ENCODE measurements at places on chromosomes 4 and X.

- DNase-seq, result no peak
Observed at GRCh38 chr4:28082686-28083390, 1222.2 kb downstream of the STIM2 start.

GRCh38 chr4:23232987-23233386 lies 540.2 kb downstream of the GBA3 start:
- no peak for DNase-seq

GRCh38 chr4:119731146-119731742 lies 102.6 kb upstream of the PDE5A start:
- DNase-seq, result no peak

- DNase-seq, result no peak
Observed at GRCh38 chr4:25861280-25861950, 1.4 kb downstream of the SEL1L3 start.

DNA sequence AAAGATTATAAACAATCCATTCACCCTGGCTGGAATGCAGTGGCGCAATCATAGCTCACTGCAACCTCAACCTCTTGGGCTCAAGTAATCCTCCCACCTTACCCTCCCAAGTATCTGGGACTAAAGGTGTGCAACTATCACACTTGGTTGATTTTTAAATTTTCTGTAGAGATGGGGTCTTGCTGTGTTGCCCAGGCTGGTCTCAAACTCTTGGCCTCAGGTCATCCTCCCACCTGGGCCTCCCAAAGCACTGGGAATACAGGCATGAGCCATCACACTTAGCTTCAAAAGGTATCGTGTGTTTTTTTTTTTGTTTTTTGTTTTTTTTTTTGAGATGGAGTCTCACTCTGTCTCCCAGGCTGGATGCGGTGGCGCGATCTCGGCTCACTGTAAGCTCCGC lies 71.5 kb downstream of the FRYL start:
- no peak for DNase-seq

DNA sequence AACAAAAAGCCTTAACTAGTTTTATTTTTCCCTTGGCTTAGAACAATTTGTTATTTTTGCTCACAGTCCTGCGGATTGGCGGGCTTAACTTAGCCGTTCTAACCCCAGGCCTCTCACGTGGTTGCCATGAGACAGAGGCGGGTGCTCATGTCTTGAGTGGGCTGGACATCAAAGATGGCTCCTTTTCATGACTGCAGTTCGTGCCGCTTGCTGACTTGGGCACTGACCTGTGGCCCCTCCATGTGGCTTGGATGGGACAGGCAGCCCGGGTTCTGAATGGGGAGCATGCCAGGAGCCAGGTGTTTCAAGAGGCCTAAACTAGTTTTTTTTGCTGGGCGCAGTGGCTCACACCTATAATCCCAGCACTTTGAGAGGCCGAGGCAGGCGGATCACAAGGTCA lies 40.7 kb downstream of the CDS1 start:
- DNase-seq, result no peak

GRCh38 chr4:107068116-107068515 lies 32.0 kb upstream of the DKK2 start:
- no peak for DNase-seq

DNA sequence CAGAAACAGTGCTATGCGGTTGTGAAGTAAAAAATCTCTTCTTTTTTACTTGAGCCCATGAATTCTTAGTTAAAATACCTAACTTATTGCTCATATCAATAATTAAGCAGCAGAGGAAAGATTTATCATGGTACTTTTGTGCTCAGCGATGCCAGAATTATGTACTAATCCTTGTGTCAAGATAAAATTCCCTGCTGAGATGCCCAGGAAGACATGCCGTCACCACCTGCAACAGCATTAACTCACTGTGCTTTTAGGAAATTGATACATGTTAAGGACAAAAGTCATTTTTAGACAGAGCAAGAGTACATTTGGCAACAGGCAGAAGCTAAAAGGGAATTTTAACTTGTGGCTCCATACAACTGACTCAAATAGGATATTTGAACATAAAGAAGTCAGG lies 138.9 kb downstream of the NPNT start:
- no peak for DNase-seq

DNA sequence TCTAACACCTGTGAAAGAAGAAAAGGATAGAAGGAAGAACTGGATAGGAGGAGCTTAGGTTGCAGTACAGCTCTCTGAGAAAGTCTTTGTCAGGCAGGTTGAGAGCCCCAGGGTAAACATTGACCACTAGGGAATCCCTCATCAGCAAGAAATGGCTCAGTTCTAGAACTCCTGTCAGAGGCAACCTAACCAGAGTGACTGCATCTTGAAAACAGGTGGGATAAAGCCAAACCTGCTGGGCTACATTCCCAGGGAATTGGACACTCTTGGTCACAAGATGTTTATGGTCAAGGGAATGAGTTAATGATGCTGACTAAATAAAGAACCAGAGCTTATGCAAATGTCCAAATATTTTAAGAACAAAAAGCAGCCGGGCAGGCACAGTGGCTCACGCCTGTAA lies 108.3 kb upstream of the MED14 start:
- no peak for DNase-seq

DNA sequence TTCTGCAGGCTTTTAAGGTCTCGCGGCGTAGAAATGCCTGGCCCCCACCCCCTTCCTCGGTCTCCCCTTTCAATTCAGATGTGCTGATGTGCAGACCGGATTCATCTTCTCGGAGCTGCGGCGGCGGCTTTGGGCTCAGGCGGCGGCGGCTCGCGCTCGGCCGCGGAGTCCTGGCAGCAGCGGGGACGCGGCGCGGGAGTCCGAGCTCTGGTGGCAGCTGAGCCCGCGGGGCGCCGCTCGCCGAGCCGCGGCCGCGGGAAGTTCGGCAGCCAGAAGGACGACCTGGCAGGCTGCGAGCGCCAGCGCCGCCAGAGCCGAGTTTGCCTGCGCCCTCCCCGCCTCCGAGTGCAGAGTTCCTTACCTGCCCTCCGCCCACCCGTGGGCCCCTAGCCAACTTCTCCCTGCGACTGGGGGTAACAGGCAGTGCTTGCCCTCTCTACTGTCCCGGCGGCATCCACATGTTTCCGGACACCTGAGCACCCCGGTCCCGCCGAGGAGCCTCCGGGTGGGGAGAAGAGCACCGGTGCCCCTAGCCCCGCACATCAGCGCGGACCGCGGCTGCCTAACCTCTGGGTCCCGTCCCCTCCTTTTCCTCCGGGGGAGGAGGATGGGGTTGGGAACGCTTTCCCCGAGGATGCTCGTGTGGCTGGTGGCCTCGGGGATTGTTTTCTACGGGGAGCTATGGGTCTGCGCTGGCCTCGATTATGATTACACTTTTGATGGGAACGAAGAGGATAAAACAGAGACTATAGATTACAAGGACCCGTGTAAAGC lies 448 bp downstream of the TLL1 start:
- no peak for DNase-seq

DNA sequence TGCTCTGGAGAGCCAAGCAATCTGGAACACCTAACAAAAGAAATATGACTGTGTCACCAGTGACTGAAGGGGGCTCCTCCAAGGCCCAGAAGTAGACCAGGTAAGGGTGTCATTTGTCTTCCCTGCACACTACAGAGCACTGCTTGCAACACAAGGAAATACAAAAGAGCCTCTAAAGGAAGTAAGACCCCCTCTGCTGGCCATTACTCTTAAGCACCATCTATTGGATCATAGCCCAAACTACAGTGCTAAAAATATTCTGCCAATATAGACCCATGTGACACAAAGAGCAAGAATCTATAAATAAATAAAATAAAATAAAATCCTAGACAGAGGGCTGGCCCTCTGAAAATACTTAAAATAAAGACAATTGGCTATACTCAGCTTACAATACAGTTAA lies 528.7 kb downstream of the TMA16 start:
- no peak for DNase-seq

GRCh38 chr4:150078041-150078578 lies at the start of gene DCLK2:
Gene DCLK2 (plus strand): TSS chr4:150078445. CDS start chr4:150079028, 583 bp downstream.
- DNase-seq, result no peak

DNA sequence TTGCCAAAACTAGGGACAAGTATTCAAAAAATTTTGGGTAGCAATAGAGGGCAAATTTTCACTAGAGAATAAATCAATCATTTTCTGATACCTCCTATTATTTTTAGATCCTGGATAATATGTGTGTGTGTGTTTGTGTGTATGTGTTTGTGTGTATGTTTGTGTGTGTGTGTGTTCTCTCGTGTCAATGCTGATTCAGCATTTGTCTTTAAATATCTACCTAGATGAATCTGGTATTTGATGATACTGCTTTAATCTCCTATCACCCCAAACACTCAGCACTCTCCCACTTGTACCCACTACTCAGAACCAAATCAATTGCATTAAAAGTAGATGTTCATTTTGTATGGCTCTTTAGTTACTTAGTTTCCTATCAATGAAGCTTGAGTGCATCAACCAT lies 101.3 kb upstream of the NPFFR2 start:
- DNase-seq, result no peak

DNA sequence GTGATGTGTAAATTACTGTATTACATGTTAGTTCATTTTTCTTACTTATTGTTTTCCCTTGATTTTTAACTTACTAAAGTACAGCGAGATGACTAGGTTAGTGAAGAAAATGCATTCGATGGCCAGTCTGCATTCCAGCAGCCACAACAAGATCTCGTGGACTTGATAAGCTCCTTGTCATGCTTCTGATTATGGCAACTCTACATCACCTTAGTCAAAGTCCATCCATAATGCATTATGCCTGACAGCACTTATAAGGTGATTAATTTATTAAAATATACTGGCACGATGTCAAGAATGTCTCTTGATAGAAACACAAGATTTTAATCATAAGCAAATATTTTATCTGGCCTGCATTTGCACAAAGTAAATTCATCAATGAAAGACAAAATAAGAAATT lies 109.9 kb upstream of the NAP1L5 start:
- no peak for DNase-seq

- DNase-seq, result no peak
Observed at GRCh38 chr4:99028187-99028586, 32.7 kb downstream of the METAP1 start.

DNA sequence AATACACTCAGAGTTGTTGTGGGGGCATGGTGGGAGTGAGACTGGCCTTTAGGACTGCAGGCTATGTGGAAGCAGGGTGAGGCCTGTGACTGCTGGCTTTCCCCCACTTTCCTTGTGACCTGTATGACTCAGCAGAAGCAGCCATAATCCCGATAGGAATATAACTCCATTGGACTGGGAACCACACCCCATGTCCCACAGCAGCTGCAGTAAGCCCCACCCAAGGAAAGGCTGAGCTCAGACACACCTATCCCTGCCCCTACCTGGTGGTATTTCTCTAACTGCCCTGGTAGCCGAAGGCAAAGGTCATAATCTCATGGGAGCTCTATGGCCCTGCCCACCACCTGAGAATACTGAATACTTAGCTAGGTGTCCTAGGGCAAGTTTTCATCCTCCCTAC lies 169.3 kb downstream of the GC start:
- DNase-seq, result no peak

DNA sequence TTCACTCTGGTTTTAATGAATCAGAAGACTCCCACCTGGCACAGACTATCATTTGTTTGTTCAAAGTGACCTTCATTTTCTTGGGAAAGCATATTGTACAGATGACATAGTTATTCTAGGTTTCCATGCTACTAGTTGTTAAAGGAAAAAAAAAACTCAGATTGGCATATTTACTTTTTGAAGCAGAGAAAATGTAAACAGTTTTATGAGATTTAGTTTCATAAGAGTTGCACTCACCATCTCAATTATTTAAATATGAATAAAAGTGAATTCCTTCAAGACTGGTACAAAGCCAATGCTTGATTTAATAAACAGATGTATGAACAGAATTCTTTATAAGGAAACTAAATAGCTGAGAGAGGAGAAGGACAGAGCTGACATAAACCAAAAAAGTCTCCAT lies 280.3 kb upstream of the UGT8 start:
- DNase-seq, result no peak

DNA sequence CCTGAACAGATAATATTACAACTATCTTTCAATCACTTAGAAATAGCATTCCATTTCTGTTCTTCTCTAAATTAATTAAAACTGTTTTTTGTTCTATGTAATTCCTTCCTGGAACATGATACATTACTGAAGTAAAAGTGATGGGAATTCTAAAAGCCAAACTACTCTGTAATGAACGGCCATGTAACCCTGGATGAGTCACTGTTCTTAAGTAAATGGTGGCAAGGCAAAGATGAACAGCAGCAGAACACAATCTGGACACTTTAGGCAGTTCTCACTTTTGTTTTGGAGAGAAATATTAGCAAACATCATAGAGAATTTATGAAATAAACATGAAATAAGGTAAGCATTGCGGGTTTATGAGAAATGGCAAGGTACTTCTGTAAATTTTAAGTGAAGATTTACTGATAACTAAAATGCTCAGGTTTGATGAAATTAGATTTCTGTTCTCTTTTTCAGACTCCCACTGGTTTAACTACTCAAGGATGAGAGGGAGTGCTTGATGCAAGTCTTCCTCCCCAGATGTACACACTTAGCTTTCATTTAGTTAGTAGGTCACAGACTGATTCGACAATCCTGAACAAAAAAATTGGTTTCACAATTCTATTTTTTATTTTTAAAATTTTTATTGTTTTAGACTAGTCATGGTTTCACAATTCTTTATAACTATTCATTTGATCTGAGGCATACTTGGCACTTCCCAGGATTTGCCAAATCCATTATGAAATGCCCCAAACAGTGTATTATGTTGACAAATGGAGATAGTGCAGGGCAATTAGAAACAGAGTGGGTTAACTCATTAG lies 964 bp upstream of the GPR82 start:
- DNase-seq, result no peak

DNA sequence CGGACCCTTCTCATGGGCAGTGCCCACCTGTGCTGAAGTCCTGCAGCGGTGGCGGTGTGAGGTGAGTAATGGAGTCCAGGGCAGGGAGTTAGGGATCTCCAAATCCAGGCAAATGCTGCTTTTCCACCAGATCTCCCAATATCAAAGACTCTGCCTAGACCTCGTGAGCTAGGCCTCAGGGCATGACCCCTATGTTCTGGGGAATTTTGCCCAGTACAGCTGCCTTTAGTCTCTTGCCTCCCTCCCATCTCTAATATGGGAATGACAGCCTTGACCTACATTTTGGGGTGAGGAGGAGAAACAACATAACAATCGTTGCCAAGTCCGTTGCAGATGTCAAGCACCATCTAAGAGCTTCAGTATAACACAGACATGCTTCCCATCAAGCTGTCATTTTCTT lies 7.3 kb downstream of the PAK3 start:
- no peak for DNase-seq

DNA sequence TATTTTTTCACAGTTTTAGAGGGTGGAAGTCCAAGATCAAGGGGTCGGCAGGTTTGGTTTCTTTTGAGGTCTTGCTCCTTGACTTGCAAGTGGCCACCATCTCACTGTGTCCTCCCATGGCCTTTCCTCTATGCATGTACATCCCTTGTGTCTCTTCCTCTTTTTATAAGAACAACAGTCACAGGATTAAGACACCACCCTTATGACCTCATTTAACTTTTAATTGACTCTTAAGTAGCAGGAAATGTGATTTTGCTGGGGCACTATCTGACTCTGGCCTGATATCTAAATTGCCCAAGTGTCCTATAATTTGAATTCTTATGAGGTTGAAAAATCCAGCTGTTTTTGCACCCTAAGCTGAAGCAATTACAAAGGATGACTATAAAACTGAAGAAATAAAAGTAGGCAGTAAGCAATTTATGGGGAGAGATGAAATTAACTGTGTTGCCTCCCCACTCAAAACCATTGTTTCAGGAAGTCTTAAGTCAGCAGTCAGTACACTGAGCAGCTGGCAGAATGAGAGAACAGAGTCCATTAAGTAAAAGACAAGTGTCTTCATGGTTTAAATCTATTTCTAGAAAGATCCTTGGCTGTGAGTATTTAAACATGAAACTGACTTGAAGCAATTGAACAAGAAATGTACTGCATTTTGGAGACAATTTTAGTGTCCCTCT lies 601.3 kb downstream of the SPRY1 start:
- no peak for DNase-seq
